ENCODE measurements at places on chromosomes 12 and 14. TPM values are rescaled to one million over a fixed set of nuclear protein-coding genes. Genes with fewer than 3 reads are reported as not detected.

AGAP2 gene
- total RNA-seq, result 72.7 TPM

OR4K1 gene
- not detected for total RNA-seq

DNA sequence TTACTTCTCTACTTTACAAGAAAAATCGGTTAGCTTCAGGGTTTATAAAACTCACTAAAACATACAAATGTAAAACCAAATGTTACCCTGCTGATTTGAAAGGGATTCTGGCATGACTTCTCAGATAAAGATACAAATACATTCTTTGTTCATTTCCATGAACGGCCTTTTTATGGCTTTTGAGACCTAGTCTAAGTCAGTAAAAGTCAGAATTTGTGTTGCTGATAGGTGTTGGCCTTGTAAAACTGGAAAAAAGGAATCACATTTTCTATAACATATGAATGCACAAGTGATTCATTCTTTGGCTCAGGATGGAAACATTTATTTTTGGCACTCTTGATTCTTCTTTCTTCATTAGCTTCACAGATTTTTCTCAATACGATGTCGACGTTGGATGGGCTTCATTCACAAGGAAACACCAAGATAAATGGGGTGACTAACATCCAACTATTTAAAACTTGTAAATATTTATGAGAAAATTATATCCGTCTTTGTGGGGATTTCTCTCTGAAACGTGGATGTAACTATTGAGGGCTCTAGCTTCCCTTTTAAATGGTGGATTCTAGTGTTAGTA is 27.0 kb upstream of the CPM start:
- DNase-seq, result no peak

GRCh38 chr12:32178341-32179010 is 71.8 kb downstream of the BICD1 start:
- no peak for DNase-seq

- DNase-seq, result no peak
These were observed 110.4 kb upstream of the SCAF11 start for GRCh38 chr12:46100551-46101484.

DNA sequence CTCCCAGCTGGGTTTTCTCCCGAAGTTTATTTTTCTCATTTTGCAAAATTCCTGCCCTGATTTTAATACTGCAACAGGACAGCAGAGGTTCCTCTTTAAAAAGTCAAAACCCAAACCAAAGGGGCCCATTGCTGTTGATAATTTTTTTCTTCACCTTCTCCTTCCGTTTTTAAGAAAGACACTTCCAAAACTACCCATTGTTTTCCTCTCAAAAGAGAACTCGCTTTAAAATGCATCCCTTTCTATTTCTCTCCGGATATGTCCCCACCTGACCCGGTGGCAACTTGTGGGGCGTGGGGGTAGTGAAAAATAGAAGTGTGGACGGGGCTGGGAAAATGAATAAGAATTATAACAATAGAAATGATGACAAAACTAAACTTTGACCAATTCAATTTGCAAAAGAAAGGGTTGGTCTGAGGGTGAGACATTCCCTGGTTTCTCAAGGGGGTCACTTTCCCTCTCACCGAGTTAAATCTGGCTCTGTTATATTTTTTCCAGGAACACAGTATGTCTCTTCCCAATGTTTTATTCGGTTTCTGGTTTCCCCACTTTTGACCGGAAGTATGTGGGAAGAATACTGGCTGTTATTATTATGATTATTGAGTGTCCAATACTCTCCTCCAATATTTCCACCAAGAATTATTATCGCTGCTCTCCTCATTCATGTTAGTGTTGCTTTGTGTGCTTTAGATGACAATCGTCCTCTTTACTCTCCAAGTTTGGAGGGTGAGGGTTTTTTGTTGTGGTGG is 4.1 kb upstream of the TBX5 start:
- no peak for DNase-seq

DNA sequence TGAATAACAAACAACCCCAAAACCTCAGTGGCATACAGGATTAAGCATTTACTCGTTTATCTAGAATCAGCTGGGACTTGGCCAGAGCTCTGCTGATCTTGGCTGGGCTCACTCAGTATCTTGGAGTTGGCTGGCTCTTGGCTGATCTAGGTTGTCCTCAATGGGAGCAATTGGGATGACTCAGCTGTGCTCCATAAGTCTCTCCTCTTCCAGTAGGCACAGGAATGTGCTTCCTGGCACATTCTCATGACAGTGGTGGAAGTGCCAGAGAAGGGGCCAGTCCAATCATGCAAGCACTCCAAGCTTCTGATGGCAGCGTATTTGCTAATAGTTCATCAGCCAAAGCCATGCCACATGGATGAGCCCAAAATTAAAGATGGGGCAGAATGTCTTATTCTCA is 41.7 kb upstream of the ANO4 start:
- DNase-seq, result no peak

Data from activated CD8-positive, alpha-beta memory T cell treated with anti-CD3 and anti-CD28 coated beads, Interleukin-2, amount 10 ng/mL, durations not matched to agents 7 days and 5 days (primary cell).